ENCODE measurements at places on chromosomes 13 and 19.
A peak's percentile ranks its signal among the peaks of the same experiment; 100 is the strongest.

DNA sequence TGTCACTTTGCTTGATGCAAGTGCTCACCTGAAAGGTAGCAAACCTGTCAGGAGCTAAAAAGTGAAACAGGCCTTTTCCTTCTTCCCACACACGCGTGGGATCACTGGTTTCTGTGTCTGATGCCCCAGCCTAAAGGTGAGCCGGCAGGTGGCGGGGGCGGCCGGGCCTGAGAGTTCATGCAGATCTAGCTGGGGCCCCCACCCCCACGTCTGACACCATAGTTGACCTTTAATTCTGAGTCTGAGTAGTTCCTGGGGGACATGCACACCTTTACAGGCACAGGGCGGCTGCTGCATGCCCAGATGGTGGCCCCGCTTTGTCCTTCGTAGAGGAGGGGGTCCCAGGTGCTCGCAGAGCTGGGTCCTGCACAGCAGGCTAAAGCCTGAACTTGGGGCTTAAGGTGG is 345.3 kb downstream of the TEX29 start:
- no peak for DNase-seq

- DNase-seq, result no peak
Observed at GRCh38 chr19:29793116-29793727, 18.6 kb upstream of the CCNE1 start.

DNA sequence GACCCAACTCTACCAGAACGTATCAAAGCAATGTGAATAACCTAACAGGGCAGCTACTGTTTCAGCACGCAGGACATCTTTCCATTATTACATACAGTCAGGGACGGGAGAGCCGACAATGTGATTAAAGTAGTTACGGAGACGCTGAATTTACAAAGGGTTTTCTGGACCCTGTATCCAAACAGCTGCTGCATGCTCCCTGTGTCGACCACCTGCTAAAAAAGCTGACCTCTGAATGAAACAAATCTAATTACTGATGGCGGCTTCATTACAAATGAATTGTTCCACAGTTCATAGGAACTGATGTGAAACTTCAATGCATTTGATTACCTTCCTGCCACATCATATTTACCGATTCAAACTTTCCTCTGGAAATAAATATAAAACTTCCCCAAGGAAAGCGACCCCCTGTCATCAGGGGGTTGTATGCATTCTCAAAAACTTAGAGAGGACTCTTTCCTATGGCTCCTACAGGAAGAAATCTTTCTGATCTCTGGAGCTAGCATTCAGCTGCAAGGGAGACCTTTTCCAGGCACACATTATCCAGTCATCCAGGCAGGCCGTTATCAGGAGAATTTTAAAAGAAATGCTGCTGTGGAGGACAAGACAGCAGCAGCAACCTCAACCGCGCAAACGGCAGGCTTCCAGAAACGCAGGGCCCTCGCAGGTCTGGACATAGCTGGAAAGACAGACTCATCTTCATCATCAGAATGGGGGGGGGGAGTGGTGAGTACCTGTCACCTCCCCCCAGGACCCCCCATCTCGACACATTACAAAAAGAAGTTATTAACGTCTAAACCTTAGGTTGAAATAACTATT is 3.1 kb downstream of the EFNB2 start:
- no peak for DNase-seq

GRCh38 chr13:104961246-104961645 is 1574.2 kb downstream of the EFNB2 start:
- DNase-seq, result no peak

- DNase-seq, result no peak
Observed at GRCh38 chr13:42544246-42544926, 29.6 kb upstream of the TNFSF11 start.

GRCh38 chr19:19171821-19172532 is 1.9 kb upstream of the MEF2B start:
- no peak for DNase-seq

DNA sequence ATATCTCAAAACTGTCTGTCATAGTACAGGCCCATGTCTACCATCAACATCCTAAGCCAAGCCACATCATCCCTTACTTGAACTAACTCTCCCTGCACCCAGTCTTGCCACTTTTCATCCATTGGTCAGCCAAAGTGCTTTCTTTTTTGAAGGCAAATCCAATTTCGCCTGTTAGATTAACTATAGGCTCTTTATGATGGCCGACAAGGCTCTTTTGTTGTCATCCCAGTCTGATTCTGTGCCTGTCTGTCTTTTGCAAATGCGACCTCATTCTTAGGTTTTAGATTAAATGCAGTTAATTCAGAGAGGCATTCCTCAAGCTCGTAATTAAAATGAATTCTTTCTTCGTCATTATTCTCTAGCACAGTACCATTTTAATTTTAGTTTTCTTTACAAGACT is 148.3 kb downstream of the HS6ST3 start:
- DNase-seq, result no peak

DNA sequence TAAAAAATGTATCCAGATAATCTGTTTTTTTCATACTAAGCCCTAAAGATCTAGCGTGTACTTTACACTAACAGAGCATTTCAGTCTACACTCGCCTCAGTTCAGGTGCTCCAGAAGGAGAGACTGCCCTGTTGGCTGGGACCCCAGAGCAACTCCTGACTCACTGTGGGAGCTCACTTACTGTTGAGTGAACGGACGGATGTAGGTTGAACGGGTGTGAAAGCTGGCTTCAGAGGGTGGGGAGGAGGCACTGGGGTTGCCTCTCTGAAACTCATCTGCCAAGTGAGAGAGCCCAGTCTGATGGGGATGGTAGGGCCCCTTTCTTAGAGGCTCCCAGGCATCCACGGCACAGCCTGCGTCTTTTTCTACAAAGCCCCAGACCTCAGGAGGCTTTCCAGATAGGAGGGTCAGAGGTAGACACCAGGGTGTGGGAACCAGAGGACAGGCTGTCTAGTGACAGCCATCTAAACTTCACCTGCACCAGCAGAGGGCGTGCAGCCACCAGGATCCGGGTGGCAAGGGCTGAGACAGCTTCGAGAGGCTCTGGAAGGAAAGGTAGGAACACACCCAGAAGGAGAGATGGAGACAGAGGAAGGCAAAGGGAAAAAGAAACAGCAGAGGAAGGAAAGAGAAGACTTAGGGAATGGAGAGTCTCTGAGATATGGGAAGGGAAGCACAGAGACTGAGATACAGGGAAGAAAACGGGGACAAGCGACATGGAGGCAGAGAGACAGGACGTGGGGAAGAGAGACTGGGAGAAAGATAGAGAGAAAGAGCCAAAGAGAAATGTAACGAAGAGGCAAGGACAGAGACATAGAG is 3.7 kb downstream of the KASH5 start:
- peak; percentile 70 for DNase-seq

- no peak for DNase-seq
Observed at GRCh38 chr19:29524201-29524911, 1.4 kb upstream of the VSTM2B start.

DNA sequence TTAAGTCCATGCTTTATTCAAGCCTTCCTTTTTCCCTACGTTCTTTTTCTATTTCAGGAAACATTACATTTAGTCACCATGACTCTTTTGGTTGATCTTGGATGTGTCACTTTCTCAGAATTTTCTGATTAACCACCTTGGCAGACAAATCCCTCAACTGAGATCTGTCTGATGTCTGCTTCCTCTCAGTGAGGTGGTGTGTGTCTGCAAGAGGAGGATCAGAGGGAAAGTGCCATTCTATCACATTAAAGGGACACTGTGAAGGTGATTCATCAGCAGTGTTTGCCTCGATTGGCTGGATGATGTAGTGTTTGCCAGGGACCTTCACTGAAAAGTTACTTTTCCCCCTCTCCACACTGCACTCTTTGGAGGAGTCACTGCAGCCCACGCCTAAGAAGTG is 3.0 kb upstream of the CCNP start:
- no peak for DNase-seq

DNA sequence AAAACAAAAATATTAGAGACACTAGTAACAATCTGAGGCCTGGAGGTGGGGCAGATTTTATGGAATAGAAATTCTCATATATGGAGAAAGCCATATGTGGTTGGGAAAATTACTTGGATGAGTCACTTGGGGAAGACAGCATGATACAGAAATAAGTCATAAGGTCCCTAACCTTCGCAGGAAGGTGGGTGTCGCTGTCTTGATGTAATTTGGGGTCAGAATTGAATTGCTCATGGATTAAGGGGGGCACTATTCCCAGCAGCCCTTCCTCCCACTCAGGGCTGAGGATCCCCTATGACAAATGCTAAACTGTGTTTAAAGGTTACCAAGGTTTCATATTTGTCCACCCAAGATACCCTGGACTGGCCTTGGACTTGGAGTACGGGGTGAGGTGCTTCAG is 5.0 kb downstream of the RDH8 start:
- DNase-seq, result no peak

DNA sequence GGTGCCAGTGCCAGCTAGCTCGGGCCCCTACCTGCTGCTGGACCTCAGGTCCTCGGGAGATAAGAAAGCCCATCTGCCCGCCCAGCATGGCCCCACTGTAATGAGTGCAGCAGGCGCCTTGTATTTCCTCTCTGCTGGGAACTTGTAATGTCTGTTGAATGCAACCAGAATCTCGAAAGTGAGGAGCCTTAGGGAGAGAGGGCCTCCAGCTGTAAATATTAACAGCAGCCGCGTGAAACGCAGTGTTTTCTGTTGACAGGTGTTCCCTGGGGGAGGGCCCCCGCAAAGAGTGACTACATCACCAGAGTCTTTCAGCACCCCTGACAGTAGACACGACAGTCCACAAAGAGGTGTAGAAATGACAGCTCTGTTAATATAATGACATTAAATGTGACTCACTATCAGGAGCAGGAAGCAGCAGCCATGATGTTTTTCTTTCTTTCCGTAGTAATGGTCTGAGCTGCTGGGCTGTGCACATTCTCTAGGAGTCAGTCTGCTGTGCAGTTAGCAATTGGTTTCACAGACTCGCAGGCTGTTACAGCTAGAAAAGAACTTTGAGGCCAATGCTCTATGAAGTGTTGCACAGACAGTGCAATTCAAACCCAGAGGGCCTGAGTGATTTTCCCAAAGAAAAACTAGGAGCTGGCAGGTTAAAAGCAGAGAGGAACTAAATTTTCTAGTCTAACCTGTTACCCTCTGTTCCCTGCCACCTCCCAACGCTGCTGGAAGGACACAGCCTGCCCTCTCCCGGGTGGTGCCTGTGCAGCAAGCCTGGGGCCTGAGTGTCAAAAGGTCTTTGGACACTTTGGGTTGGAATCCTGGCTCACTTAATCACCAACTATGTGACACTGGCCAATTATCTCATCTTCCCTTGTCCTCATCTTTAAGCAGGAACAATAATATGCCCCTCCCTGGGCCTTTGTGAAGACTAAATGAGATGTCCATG is 58.6 kb upstream of the WASF3 start:
- no peak for DNase-seq

GRCh38 chr19:38224014-38224862 is at the start of gene DPF1:
Gene DPF1 (minus strand): TSS chr19:38224222. CDS start chr19:38224142, 80 bp downstream.
- DNase-seq, result peak; percentile 38

DNA sequence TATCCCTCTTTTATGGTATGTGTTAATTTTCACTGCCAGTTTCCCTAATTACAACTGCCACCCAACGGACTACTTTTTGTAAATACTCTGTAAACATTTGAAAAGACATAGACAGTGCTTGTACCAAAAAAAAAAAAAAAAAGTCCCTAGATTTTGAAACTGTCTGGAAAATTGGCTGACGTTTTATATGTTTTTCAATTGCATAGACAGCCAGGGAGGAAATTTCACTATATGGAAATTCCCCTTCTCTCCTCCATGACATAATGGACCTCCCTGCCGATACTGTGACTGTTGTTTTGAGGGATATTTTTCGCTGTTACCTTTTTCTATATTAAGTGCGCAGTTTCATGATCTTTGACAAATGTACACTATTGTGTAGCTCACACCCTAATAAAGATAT is 43.4 kb downstream of the C13orf42 start:
- DNase-seq, result no peak

DNA sequence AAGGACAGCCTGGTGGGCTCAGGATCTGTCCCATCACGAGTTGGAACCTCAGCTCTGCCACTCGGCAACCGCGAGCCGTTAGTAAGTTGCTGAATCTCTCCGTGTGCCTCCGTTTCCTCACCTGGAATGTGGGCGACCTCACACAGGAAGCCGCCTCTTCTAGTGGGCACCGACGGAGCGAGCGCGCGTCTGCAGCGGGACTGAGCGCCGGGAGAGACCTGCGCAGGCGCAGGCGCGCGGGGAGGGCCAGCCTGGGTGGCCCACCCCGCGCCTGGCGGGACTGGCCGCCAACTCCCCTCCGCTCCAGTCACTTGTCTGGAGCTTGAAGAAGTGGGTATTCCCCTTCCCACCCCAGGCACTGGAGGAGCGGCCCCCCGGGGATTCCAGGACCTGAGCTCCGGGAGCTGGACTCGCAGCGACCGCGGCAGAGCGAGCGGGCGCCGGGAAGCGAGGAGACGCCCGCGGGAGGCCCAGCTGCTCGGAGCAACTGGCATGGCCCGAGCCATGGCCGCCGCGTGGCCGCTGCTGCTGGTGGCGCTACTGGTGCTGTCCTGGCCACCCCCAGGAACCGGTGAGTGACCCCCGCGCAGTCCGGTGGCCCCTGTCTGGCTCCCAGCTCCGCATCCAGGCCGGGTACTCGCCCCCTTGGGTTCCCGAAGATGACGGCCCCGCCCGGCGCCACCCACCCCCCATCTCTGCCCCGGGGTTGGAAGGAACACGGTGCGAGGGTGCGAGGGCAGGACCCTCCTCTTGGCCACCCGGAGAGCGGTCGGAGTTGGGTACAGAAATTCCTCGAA is at the start of gene PVR:
Gene PVR, plus strand, starts transcription at position 306 of the 797 bp plus-strand sequence. Its CDS starts 187 bp downstream, at position 493.
- DNase-seq, result peak; percentile 19

- no peak for DNase-seq
Observed at GRCh38 chr19:10855879-10856522, 7.8 kb downstream of the C19orf38 start.

Measured in activated T-cell treated with anti-CD3 and anti-CD28 coated beads for 4 hours (primary cell).